ENCODE measurements at places on chromosomes 13 and 19.

DNA sequence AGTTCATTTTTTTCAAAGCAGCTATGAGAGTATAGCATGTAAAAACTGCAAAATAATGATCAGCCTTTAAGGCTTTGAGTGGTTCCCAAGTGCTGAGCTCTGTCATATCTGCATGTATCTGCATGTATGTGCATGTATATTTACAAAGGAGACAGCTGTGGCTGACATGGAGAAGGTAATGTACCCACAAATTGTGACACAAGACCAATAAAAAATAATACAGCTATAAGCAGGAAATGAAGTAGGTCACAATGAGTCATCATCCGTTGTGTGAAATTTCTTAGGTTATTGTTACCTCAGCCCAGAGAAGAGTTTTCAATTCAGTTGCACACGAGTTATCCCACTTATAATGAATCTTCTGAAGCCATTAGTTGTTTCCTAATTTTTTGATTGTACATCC is 60.9 kb upstream of the MED4 start:
- DNase-seq: no peak

DNA sequence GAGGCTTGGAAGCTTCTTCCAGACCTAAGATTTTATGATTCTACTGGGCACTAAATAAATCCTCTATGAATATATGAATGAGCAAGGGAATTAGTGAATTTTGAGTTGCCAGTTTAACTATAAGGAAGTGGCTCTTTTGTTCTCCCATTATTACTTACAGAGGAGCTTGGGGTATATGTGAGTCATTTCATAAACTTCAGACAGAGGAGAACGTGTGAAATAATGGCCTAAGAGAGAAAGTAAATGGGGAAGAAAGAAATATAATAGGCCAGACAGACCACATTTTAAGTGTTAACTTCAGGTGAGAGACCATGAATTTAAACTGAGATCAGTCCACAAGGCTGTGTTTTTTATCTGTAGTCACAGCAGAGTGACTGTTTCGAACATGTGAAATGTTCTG is 570.9 kb downstream of the GPC6 start:
- no peak for DNase-seq

DNA sequence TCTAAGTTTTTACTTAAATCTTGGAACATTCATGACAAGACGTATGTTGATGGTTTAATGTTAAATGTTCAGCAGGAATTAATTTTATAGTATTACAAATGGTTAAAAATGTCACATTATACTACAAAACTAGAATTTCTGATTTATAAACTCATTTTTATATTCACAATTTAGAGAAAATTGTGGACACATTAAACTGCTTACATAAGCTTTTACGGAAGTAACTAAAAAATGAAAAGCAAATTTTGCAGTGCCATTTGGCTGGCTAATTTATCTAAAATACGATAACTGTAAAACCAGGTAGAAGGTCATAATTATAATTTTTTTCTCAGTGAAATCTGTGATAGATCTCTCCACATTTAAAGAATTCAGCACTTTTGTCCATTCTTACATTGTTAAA is 190.2 kb upstream of the GPC6 start:
- DNase-seq: no peak

DNA sequence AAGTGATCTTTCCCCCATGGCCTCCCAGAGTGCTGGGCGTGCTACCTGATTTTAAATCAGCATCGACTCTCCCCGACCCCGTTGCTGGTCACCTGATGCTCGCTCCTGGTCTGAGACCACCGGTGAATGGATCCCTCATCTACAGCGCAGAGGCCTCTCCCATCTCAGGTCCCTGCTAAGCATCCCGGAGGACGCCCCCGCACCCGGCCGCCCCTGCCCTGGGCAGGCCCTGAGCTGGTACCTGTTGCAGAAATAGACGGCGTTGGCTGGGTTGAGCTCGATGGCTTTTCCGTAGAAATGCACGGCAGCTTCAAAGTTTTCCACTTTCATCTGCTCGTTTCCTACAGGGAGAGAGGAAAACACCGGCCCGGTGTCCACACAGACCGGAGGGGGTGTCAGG is 18.1 kb downstream of the SGTA start:
- no peak for DNase-seq

DNA sequence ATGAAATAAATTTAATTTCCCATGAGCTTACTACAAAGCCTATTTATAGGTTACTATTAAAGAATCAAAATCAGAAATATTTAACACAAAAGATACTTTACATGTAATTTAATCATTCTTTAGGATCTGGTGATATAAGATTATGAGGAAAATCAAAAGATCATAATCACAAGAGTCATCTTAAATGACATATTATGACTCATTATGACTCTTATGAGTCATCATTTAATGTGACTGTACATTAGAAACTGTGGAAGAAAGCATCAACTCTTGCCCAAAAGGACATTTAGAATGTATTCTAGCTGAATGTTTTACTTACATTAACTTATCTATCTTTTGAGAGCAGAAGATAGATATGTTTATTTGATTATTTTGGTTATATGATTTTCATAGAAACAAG is 458.6 kb downstream of the DCT start:
- DNase-seq: no peak

- no peak for DNase-seq
Measured at GRCh38 chr13:74184283-74184682, 50.1 kb upstream of the KLF12 start.

GRCh38 chr19:50414864-50415660 is 3.7 kb upstream of the SPIB start:
- peak; percentile 75 for DNase-seq

DNA sequence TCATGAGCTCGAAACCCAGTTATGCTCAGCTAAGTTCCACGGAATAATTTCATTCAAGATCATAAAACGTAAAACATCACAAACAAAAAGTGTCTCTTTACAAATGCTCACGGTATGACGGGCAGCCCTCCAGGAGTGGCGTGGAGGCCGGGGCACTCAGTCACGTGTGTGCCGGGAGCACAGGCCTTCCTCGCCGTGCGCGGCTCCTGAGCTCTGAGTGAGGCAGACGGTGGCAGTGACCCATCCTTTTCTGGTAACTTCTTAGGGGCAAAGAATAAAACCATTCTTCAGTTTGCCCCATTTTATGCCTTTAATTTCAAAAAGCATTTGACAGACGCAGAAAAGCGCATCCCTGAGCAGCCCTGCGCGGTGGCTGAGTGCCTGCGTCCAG is 72.8 kb downstream of the ATP11A start:
- DNase-seq: no peak

GRCh38 chr13:109684824-109685202 is 101.6 kb downstream of the IRS2 start:
- no peak for DNase-seq

Measured in stimulated activated CD4-positive, alpha-beta T cell treated with anti-CD3 and anti-CD28 coated beads, Interleukin-12 subunit alpha, Interleukin-12 subunit beta, amount 100 ng/mL, for 4 hours (primary cell).